Caco-2 (cell line): ENCODE measurements at places on chromosomes 7 and 10.
A peak's percentile ranks its signal among the peaks of the same experiment; 100 is the strongest.

- DNase-seq = no peak
Measured at GRCh38 chr10:100864036-100864885, 48.5 kb upstream of the SLF2 start.

DNA sequence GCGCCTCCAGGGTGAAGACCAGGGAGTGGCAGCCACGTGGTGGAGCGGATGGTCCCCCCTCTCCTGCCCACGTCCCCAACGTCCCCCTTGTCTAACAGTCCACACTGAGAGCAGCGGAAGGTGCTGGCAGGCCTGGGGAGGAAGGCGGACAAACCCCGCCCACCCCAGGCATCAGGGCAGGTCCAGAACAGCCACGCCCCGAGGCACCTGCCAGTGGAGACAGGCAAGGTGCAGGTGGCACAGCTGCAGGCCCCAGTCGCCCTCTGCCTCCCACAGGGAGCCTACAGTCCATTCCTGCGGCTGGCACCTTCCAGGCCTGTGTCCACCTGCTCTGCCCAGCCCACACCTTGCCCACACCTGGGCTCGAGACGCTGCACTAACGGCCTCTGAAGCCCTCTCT is 24.9 kb downstream of the CYP2W1 start:
- DNase-seq = no peak

DNA sequence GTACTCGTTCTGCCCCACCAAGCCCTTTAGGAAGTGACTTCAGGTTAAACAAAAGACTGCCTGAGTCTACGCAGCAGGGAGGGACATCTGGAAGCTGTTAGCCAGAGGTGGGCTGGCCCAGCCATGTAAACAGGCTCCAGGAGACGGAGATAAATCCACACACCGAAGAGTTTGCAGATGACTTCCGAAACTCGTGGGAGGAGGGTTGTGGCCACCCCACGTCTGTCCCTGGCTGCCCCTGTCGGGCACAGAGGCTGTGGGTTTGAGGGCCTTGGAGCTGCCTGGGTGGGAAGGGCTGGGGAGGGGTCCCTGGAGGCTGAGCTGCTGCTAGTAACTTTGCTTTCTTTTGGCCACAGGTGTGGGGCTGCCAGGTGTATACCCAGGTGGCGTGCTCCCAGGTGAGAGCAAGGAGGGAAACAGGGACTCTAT is 15.6 kb downstream of the ELN start:
- DNase-seq = no peak

DNA sequence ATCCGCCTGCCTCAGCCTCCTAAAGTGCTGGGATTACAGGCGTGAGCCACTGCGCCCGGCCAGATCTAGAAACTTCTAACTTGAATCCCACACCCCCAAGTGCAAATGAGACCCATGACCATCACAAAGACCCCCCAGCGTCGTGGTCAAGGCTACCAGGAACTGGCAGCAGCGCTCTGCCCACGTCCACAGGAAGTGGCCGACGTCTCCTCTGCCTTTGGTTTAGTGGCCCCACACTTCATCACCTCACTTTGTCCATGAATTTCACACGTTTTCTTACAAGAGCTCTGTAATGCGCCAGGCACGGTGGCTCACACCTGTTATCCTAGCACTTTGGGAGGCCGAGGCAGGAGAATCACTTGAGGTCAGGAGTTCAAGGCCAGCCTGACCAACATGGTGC is 53.5 kb upstream of the TNRC18 start:
- no peak for DNase-seq

DNA sequence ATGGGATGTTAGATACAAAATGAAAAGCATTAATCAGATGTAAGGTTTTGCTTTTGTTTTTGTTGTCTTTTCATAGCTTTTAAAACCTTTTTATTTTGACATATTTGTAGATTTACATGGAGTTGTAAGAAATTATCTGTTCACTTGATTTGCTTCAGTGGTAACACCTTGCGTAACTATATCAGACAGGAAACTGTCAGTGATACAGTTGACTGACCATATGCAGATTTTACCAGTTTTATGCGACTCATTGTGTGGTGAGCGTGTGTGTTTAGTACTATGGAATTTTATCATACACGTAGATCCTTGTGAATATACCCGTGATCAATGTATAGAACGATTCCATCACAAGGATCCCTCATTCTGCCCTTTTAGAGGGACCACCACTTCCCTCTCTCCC is 701.4 kb downstream of the SUGCT start:
- no peak for DNase-seq

- no peak for DNase-seq
Measured at GRCh38 chr10:79552143-79552542, 8.1 kb downstream of the SFTPA2 start.

DNA sequence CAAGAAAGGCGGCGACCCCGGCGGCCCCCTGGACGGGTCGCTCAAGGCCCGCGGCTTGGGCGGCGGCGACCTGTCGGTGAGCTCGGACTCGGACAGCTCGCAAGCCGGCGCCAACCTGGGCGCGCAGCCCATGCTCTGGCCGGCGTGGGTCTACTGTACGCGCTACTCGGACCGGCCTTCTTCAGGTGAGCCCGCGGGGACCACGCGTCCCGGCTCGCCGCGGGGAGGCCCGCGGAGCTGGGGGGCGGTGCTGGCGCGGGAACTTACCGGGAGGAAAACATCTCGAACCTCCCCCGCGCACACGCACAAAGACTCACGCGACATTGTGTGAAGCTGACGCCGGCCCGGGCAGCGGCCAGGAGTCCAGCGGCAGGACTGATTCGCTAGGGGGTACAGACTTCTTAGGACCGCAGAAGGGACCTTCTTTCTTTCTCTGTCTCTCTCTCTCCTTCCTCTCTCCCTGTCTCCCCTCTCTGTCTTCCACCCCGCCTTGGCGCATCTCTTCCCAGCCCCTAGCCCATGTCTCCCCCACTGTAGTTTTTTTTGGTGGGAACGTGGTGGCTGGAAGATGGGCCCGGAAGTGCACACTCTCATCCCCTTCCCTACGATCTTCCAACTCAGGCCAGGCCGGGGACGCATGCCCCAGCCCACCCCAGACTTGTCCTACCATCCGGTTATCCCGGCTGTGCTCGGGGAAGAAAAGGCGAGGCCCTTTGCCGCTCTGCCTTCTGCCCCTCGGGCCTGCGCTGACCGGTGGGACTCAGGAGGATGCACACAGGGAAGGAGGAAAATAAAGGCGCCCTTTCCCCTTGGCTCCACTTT is 1.2 kb downstream of the EN2 start:
- DNase-seq = no peak

DNA sequence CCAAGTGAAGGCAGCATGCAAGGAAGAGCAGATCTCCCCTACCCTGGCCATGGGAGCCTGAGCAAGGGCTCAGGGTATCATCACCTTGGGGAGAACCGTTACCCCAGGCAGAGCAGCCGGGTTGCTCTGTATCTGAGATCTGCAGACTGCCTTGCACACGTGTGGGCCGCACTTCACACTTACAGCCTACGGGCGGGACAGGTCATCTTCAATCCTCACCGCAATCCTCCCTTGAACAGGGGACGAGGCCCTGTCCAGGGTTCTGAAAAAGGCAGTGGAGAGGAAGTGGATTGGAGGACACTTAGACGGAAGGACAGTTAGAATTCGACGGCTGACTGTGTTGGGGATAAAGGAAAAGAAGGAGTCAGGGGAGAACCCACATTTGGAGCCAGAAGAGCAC is 51.4 kb downstream of the NPS start:
- DNase-seq = peak; percentile 46

GRCh38 chr10:13146379-13146778 is 15.0 kb upstream of the MCM10 start:
- DNase-seq = no peak

GRCh38 chr7:49520951-49521350 is 252.5 kb upstream of the VWC2 start:
- no peak for DNase-seq

DNA sequence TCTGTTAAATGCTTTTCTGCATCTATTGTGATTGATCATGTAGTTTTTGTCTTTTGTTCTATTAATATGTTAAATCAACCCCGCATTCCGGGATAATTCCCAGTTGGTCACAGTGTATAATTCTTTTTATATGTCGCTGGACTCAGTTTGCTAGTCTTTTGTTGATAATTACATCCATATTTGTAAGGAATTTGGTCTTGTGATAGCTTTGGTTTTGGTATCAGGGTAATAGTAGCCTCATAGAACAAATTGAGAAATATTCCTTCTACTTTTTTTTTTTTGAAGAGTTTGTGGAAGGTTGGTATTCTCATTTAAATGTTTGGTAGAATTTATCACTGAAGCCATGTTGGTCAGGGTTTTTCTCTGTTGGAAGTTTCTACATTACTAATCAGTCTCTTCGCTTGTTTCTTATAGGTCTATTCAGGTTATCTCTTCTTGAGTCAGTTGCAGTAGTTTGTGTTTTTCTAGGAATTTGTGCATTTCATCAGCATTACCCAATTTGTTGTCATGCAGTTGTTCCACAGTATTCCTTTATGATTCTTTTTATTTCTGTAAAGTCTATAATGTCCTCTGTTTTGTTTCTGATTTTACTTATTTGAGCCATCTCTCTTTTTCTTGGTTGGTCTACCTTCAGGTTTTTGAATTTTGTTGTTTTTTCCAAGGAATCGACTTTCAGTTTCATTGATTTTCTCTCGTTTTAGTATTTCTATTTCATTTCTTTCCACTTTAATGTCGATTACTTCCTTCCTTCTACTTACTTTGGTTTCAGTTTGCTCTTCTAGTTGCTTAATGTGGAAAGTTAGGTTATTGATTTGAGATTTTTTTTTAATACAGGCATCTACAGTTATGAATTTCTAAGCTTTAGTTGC is 64.6 kb upstream of the GJD4 start:
- DNase-seq = no peak

DNA sequence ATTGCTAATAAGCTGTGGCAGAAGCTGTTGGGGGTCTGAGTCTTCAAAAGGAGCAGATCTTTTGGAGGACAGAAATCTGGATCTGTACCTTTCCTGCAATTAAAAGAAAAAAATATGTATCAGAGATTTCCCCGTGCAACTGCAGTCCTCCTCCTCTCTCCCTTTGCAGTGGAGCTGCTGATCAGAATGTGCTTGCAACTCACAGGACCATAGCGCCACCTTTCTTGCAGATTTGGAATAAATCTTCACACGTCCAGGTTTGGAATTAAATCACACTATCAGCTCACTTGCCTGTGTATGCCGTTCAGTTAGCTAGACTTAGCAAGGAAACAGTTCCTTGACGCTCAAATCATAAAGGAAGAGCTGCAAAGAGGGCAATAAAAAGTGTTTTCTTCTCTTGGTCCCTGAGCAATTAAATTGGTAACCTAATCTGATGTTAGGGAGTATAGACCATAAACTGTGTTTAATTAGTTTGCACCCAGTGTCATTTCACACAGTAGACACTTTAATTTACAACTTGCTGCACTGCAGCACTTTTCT is 77.4 kb downstream of the PON1 start:
- peak; percentile 62 for DNase-seq

DNA sequence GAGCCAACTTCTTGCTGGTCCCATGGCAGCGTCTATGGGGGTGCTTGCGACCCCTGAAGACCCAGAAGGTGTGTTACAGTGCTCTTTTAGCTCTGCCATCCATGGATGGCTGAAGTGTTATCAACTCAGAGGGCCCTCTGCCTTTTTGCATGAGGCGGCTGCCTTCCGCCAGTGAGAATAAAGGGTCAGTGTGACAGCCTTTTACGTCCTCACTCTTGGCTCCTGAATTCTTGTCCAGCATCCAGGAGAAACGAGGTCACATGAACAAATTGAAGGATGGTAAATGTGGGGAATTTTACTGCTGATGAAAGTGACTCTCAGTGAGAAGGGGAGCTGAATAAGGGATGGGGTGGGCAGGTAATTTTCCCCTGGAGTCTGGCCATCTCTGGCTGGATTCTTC is 24.1 kb downstream of the SSMEM1 start:
- DNase-seq = no peak

DNA sequence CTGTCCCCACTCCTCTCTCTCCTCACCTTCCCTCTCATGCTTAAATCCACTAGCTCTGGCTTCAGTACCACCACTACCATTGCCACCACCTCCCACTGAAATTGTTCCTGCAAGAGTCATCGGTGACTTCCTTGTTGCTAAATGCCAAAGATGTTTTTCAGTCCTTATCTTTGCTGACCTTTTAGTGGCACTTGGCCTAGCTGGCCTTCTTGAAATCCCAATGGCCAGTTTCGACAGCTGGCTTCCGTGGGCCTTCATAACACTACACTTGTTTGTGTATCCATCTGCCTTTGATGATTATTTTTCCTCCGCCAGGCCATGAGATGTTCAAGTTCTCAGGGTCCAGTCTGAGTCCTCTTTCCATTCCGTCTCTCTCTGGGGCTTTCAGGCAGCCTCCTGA is 118.2 kb upstream of the NANOS1 start:
- DNase-seq = peak; percentile 47

DNA sequence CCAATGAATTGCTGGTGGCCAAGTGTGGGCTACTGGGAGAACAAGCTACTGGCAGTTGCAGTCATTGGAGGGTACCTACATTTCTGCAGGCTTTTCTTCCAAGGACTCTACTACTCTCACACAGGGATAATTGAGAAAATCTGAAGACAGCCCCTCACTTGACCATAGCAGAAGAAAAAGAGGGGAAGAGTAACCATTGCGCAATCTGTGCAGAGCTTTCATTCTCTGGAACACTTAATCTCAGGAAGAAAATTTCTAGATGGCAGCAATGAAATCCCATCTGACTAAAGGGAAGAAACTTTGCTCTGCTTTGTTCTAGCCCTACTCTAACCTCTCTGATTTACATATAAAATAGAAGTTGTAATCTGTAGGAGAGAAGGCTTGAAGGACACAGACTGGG is 1239.6 kb upstream of the SORCS1 start:
- no peak for DNase-seq

DNA sequence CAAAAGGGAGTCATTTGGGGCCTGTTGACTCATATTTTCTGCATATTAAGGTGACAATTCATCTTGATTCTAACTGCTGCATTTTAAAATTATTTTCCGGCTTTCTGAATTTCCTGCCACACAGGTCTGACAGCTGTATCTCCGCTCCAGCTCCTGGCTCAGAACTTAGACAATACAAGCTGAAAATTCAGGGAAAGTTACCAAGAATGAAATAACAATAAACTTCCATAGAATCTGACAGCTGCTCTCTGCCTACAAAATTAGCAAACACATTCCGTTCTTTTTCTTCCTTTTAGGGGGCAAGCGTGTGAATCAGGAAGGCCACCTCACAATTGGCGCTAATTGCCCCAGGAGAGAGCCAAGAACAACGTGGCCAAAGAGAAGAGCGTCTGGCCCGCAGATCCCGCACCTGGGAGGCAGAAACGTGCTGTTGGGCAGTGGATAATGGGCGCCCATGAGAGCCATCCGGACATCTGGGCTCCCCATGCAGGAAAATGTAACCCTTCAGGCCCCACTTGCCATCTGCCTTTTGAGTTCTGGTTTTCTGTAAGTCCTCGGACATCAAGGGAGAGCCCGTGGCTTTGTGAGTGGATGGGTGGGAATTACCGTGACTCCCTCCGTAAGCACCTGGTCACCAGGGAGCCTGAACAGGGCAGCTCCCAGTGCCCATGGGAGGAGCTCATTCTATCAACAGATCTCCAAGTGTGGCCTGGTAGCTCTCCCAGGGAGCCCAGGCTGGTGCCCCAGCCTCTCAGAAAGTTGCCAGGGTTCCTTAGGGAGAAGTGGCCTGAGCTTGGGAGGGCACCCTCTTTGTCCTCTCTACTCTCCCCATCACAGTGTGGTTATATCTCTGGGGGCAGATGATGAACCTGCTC is 5.0 kb downstream of the CLRN3 start:
- DNase-seq = no peak
